NCI-H1417 (cell line): ENCODE measurements at places on chromosomes 11 and 22.

GRCh38 chr11:63491636-63492372 lies 837 bp upstream of the PLAAT5 start:
- no peak for DNase-seq

GRCh38 chr11:116111546-116111945 lies 607.3 kb upstream of the CADM1 start:
- no peak for DNase-seq

- DNase-seq: peak; percentile 83
Measured at GRCh38 chr22:37316875-37317371, 34.6 kb downstream of the CYTH4 start.

DNA sequence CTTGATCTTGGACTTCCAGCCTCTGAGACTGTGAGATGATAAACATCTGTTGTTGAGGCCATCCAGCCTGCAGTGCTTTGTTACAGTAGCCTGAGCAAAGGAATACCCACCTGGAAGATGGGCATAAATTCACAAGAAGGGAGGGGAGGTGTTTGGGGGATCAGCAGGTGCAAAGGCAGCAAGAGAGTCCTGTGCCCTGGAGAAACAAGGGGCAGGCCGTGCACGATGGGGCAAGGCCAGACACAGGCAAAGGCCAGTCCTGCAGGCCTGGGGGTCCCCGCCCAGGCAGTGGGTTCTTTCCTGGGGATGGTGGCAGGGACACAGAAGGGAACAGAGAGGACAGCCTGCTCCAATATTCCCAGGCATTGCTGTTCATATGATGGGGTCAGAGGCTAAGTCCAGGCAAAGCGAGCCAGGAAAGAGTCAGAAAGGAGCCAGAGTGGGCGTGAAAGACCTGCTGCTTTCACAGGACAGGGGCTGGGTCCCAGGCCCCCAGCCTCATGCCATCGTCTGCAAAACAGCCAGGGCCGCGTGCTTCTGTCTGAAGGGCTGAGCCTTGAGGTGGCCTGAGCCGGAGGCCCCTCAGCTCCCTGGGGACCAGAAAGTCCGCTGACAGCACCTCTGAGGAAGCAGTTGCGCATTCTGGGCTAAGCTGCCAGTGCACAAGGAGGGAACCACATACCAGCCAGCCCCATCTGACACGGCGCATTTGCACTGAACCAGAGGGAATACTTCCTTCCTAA lies 48.8 kb downstream of the MYEOV start:
- DNase-seq: no peak

DNA sequence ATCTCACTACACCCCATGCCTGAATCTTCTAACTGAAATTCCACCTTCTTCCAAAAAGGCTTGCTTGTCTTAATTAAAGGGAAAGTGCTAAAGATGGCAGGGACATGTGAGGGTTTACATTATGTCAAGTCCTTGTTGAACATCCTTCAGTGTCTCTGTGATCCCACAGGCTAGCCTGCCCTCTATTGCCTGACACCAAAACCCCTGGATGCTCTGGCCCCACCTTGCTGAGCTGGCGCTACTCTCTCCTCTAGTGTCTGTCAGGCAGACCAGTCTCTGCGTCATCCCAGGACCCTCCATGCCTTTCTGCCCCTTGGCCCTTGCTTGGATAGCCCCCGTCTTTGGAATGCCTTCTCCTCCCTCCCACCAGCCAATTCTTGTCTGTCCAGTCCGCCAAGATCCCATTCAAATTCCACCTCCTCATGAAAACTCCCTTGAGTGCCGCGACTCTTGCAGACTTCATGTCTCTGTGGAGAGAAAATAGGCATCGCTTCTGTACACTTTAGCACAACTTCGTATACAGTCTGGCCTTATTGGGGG lies 69.3 kb downstream of the PKNOX2 start:
- no peak for DNase-seq

GRCh38 chr22:50216684-50217520 lies 16.1 kb downstream of the SELENOO start:
- DNase-seq: no peak

GRCh38 chr22:32413719-32414118 lies 1.7 kb upstream of the RTCB start:
- peak; percentile 12 for DNase-seq

DNA sequence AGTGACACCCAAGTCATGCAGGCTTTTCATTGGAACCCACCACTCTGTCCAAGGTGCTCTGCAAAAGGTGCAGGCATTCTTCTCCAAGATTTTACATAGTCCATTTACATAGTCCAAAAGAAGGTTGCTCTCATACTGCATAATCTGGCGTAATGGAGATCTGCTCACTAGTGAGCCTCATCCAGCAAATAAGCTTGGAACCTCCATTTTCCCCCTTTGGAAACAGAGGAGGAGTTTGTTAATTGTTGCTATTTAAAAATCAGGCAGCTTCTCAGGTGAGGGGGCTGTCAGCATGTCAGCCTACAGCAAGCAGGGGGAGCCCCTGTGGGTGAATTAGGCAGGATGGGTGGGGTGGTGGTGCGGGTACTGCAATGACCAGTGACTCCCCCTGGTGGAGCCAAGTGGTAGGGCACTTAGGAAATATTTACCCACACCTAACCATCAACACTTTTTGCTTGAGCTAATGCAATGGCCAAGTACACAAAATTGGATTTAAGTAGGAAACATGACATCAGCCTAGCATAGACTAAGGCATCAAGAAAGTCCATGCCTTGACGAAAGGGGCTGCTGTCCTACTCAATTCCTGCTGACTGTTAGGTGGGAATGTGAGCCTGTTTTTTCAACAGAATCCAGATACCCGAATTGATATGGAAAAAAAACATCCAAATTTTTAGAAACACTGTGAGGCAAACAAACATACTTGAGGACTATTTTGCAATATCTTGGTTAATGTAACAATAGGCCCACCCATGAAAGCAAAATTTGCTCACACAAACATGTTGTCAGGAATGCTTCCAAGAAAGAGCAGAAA lies 64.5 kb downstream of the AMBRA1 start:
- peak; percentile 56 for DNase-seq

DNA sequence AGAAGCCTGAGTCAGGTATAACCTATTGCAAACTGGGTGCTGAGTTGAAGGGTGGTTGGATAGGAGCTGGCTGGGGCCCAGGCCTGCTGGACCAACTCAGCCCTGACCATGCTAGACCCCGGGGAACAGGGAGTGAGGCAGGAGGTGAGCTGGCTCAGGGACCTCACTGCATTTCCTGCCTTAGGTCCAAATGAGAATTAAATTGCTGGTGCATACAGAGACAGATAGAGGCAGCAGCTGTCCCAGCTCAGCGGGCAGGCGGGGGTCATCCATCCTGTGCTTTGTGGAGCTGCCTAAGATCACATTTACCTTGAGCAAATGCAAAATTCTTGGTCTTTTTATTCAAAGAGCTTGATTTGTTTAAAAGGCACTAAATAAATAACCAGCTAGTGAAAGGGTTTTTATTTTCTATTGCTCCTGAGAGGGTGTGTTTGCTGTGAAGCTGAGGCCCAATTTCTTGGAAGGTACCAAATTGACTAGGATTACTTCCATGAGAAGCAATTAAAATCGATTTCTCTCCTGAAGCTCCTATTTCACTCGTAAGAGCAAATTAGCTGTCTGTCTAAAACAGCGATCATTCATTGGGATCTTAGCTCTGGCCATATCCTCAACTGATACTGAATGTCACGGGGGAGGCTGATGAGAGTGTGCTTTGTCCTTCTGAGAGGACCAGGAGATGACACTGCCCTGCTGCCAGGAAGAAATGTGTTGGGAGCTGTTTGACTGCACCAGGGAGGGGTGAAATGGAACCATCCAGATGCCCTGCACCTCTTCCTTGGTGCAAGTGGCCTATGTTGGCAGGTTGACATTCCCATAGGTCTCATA lies 24.9 kb downstream of the USH1C start:
- DNase-seq: no peak

GRCh38 chr11:75400146-75400865 lies 988 bp downstream of the RPS3 start:
- peak; percentile 46 for DNase-seq

DNA sequence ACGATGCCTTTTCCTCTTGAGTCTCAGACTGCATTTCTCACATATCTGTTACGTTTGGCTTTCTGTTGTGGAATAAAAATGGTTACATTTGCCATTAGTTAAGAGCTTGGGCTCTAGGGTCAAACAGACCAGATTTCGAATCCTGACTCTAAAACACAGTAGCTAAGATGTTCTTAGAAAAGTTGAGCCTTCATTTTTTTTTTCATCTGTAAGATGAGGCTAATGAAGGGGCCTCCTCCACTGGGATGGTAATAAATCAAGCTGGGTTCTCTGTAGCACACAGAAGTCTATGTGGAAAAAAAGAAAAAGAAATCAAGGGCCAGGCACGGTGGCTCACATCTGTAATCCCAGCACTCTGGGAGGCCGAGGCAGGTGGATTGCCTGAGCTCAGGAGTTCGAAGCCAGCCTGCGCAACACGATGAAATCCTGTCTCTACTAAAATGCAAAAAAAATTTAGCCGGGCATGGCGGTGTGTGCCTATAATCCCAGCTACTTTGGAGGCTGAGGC lies 49.9 kb upstream of the CAPRIN1 start:
- DNase-seq: no peak
